NCI-H1105 (cell line): ENCODE measurements at places on chromosomes 2 and 18.
A peak's percentile ranks its signal among the peaks of the same experiment; 100 is the strongest.

GRCh38 chr2:153074207-153074606 is 355.8 kb downstream of the ARL6IP6 start:
- DNase-seq, result no peak

GRCh38 chr2:96933305-96934181 is 52.8 kb downstream of the FAM178B start:
- DNase-seq, result no peak

DNA sequence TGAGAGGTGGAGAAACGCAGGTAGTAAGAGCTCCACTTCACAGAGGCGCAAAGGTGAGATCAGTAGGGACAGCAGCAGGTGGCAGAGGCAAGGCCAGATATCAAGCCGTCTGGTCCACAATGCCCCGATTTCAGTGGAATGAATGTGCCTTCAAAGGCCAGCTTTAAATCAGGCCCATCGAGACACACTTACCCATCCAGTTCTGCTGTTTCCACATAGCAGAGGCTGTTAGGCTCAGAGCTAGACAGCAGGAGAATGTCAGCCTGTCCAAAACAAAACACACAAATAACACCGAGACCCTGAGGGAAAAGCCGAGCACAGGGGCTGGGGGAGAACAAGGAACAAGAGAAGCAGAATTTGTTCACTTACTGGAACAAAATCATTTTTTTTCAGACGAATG is 75.8 kb upstream of the NARS1 start:
- DNase-seq, result no peak

DNA sequence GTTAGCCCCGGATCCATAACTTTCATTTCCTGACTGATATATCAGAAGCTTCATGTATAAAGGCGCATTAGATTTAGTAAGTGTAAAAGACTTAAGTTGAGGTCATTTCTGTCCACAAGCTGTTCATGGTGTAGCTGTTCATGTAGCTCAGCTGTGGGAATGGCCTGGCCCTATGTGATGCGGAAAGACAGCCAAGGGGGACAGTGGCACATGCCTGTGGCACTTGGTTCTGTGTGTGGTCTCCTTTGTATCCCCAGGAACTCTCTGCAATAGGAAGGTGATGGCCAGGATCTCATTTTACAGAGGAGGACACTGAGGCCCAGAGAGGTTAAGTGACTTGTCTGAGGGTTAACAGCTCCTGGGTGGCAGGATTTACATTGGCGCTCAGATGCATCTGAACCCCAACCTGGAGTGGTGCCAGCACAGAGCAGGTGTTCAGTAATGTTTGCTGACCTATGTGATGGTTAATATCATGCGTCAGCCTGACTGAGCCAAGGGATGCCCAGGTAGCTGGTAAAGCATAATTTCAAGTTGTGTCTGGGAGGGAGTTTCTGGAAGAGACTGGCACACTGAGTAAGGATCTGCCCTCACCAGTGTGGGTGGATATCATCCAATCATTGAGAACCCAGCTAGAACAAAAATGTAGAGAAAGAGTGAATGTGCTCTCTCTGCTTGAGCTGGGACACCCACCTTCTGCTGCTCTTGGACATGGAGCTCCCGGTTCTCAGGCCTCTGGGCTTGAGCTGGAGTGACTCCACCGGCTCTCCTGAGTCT is 25.4 kb downstream of the HPCAL1 start:
- DNase-seq, result peak; percentile 20

- DNase-seq, result no peak
Observed at GRCh38 chr2:150705767-150706166, 218.3 kb upstream of the RND3 start.

DNA sequence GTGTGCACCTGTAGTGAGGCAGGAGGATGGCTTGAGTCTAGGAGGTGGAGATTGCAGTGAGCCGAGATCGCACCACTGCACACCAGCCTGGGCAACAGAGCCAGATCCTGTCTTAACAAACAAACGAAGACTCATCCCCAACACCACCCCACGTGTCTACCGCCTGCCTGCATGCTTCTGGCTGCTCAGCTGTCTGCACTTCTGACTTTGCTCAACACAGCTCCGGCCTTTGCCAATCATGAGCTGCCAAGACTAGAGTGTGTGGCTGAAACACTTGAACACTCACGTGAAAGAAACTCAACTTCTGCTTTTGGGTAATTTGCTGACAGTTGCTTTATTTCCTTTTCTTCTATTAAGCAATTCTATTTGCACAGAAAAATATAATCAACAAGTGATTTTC is 32.1 kb upstream of the SP3 start:
- DNase-seq, result no peak

GRCh38 chr2:154995361-154995760 is 296.9 kb downstream of the KCNJ3 start:
- DNase-seq, result no peak

- no peak for DNase-seq
Observed at GRCh38 chr2:149021761-149022160, 16.7 kb upstream of the LYPD6B start.
